Hippocampal formation (tissue), 2 donors: ENCODE measurements at places on chromosomes 1 and 21.

DNA sequence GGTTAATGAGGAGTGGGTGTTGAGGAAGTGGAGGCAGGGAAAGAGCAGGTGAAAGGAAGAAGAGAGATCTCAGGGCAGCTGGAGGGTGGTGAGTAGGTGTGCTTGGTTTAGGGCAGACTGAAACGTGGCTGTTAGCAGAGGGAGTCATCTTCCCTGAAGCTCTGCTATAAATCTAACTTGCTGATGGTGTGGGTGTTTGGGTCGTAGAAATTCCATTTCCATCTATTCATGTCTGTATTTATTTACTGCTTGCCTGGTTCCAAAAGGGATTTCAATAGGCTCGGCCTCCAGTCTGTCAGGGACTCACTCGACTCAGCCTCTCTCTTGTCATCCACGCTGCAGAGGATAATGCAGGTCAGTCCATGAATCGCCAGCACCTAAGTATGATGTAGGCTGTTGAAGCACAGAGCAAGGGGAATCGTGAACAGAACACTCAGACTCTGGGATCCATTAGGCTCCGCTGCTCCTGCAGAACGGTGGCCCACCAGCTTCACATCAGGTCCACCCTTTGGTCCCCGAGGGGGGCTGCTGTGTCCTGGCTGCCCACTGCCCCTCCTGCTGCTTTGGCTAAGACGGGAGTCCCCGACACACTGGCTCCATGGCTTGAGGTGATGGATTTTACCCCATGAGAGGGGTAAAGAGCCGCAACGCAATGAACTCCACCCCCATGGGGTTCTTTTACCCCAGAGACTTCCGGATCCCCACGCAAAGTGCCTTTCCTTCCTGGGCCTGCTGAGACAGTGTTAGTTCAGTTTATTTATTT is 156.2 kb downstream of the RHOU start:
- DNase-seq: no peak

DNA sequence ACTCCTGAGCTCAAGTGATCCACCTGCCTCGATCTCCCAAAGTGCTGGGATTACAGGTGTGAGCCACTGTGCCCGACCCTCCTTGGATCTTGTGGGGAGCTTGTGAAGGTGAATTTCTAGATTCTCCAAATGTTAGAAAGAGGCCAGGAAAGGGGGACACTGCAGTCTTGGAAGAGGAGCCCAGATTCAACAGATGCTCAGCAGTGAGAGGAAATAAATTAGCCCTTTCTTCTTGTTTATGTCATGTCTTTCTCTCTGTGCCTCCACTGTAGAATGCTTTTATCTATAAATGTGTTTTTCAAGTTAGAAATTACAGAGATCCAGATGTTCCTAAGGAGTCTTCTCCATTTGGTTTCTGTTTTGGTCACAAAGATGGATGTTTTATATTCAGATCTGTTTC is 346.6 kb upstream of the KAZN start:
- DNase-seq: no peak

- no peak for DNase-seq
These were observed 270.5 kb downstream of the GRIK3 start for GRCh38 chr1:36763771-36764170.

GRCh38 chr1:112457955-112458354 is 50.8 kb upstream of the WNT2B start:
- DNase-seq: no peak

DNA sequence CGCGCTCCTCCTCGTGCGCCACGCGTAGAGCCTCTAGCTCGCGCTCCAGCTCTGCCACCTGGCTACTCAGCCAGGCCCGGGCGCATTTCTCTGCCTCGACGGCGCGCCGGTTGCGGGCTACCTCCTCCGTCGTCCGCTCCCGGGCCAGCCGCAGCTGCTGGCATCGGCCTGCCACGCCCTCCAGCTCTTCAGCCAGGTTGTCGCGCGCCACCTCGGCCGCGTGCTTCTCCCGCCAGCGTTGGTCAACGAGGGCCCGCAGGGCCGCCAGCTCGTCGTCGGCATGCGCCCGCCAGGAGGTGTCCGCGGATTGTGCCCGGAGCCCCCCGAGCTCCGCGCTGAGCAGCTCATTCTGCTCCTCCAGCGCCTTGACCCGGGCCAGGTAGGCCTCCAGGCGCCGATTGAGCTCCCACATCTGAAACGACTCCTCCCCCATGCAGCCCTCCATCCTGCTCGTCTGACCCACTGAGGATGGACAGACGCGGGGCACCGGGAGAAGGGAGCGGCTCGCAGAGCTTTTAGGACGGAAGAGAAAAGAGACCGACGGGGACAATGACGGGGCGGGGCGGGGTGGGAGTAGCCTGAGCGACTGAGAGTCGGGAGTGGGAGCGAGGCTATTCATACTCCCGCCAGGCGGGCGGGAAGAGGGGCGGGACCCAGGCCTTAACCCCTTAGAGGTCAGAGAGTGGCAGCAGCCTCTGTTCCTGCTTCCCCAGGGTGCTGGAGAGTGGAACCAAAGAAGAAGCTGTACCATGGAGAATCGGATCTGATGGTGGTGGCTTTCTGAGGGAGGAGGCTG is at the start of gene NES:
Gene NES (minus strand): TSS at position 588 of the 796 bp plus-strand sequence. CDS start 143 bp downstream, at position 445.
- peak; percentile 53 for DNase-seq

DNA sequence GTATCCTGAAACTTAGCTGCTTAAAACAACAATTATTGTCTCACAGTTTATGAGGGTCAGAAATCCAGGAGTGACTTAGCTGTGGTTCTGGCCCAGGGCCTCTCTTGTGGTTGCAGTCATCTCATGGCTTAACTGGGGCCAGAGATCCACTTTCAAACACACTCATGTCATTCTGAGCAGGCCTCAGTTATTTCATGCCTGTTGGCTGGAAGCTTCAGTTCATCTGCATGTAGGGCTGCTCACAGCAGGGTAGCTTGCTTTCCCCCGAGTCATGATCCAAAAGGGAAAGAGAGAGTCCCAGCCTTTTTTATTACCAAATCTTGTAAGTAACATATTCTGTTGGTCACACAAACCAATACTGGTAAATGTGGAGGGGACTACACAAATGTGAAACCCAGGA is 96.6 kb upstream of the B3GALT2 start:
- DNase-seq: no peak

- DNase-seq: no peak
These were observed 5.5 kb downstream of the SH2D2A start for GRCh38 chr1:156811168-156811567.

DNA sequence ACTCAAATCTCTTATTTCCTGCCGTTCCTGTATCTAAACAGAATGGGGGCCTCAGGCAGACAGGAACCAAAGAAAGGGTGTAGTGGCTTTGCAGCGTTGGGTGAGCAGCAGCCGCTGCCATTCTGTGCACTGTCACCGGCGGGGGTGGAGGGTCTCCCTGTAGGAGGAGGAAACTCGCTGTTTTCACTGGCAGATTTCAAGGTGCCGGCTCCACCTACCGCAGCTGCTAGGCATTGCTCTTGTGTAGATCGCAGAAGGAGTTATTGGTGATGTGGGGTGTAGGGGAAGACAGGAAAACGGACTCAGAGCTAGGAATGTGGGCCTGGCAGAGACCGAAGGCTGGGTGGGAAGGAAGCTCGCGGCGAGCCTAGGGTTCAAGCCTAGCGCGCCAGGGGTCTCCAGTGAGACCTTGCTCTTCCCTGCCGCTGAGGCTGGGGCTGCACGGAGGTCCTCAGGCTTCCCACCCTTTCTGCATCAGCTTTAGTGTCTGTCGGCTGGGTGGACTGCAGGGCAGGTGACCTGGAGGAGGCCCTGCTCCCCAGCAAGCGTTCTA is 20.8 kb downstream of the ATP5PO start:
- DNase-seq: peak; percentile 77

- no peak for DNase-seq
These were observed 1.5 kb upstream of the PPP2R5A start for GRCh38 chr1:212283741-212284140.

GRCh38 chr1:26291433-26291832 is 11.5 kb downstream of the SH3BGRL3 start:
- DNase-seq: no peak

GRCh38 chr1:203439131-203439730 is 36.4 kb upstream of the PRELP start:
- DNase-seq: peak; percentile 24

- DNase-seq: peak; percentile 69
These were observed 27.2 kb downstream of the XCL1 start for GRCh38 chr1:168603501-168604110.

DNA sequence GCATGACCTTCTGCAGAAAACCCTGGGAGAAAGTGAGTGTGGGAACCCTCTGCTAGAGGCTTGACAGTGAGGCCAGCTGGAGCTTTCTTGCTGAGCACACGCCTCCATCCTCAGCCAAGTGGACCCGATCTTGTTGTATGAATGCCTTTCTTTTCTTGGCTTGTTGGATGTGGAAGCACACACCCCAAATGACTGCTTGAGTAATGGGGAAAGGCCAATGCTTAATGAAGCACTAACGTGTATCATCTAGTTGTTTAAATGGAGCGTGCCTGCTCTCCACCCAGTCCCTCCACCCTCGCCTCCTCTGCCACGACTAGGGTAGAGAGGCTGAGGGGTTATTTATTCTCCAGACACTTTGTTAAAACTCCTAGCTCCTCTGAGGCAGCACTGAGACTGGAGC is 54.3 kb upstream of the IKBKE start:
- DNase-seq: no peak

GRCh38 chr1:86795316-86795715 is 90.9 kb downstream of the SH3GLB1 start:
- DNase-seq: no peak

- DNase-seq: no peak
These were observed 55.6 kb upstream of the MACF1 start for GRCh38 chr1:39148942-39149341.

GRCh38 chr1:27383661-27384060 is 528 bp upstream of the CD164L2 start:
- DNase-seq: no peak

DNA sequence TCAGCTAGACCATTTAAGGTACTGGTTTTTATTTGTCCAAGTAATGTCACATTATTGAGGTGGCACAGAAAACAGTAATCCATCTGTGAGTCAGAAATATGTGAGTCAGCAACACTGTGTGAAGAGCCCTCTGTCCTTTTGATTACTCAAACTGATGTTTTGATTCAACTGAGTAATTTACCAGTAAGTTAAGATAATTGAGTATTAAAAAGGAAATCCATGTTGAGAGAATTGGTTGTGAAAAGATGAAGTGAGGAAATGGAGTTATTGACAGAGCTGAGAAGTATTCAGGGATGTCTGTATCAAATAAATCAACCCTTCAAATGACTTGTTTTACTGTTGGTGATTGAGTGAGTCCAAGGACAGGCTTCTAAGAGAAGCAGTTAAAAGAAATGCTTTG is 302.7 kb upstream of the SGIP1 start:
- DNase-seq: no peak

- no peak for DNase-seq
These were observed 22.8 kb downstream of the WDR26 start for GRCh38 chr1:224411766-224412165.

DNA sequence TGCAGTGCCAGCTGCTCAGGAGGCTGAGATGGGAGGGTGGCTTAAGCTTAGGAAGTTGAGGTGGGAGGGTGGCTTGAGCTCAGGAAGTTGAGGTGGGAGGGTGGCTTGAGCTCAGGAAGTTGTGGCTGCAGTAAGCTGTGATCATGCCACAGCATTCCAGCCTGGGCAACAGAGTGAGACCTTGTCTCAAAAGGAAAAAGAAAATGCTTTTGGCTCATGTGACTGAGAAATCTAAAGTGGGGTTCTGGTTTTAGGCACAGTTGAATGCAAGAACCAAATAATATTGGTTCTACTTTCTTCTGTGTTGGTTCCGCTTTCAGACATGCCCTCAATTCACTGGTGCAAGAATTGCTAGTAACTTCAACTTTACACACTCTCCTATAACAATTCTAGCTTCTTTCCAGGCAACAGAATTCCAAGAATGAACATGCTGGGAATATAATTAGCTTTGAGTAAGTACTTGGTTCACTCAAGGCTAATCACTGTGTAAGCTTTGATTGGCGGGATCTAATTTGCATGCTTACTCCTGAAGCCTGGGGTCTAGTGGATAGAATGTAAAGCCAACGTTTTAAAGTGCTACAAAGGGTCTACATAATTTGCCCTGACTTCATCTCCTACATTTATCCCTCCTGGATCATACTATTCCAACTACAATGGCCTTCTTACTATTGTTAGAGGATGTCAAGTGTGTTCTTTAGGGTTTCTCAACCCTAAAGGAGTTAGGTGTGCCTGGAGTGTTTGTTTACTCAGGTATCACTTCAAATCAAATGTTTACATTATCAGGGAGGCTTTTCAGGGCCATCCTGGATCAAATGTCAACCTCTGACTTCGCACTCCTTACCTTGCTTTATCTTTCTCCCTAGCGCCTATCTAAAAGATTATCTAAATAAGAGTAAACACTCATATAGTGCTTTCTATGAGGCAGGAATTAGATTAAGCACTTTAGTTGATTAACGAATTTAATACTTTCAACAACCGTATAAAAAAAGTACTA is 115.1 kb downstream of the SLC16A1 start:
- DNase-seq: peak; percentile 14

GRCh38 chr1:155648207-155649147 is 38.5 kb downstream of the MSTO1 start:
- DNase-seq: no peak

- DNase-seq: peak; percentile 8
These were observed 72.0 kb upstream of the KCNA3 start for GRCh38 chr1:110746644-110747259.

DNA sequence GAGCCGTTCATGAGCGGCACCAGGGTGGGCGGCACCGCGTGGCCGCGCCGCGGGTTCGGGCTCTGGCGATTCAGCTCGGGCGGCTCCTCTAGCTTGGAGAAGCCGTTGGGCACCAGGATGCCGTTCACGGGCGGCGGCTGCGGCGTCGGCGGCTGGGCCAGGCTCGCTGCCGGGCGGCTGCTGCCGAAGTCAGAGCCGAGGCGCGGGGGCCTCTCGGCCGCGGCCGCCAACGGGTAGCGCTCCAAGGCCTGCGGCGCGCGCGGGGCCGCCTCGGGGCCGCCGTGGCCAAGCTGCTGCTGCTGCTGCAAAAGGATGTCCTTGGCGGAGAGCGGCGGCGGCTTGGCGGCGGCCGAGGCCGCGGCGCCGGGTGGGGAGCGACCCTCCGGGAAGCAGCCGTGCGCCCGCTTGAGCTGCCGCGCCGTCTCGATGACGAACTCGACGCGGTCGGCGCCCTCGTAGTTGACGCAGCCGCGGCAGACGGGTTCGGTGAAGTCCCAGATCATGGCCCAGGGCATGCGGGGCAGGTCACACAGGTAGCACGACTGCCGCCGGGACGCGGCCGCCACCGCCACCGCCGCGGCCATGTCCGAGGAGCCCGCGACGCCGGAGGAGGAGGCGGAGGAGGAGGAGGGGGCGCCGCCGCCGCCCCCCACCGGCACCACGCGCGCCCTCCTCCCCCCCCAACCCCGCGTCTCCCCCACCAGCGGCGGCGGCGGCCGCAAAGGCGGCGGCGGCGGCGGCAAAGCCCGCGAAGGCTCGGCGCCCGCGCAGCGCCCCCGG is 877 bp downstream of the IRF2BP2 start:
- DNase-seq: no peak

- no peak for DNase-seq
These were observed 11.9 kb upstream of the EDN2 start for GRCh38 chr1:41496080-41497055.

DNA sequence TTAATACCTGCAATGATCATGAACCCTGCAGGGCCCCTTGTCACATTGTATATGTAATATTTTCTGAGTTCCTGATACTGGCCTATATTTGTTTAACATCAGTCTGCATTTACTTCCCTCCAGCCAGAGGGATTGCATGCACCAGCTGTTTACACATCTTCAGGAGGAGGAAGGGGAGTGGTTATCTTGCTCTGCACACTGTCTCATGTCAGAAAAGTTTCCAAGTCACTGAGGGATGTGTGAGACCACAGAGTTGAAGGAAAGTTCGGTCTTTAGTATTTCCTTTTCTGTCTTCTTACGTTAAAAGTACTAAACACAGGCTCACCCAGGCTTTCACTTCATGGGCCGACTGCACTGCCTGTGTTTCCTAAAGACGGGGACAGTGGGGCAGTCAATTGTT is 574.1 kb downstream of the LMO4 start:
- no peak for DNase-seq
